A549 (cell line): ENCODE measurements at places on chromosomes 11 and 22. TPM values are rescaled to one million over a fixed set of nuclear protein-coding genes. Genes with fewer than 3 reads are reported as not detected.

- DNase-seq, result peak; percentile 45
These were observed 33.8 kb downstream of the OR2AG2 start for GRCh38 chr11:6737872-6738466.

- no peak for DNase-seq
These were observed 16.4 kb downstream of the SMARCB1 start for GRCh38 chr22:23803001-23803819.

DNA sequence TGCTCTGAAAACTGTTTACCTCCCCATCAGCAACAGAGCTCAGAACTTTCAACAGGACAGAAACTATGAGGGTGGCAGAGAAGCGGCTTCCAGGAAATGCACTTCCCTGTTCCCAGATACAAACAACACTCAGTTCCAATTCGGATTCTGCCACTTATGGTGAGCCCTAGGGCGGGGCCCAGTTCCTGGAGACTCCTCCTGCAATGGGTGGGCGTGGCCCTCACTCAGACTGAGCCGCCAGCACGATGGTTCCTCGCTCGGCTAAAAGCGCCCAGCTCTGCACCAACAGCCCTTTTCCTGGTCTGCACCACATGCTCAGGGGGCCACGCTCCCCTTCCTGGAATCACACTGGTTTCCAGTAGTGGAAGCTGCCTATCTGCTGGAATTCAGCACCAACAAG is 314.1 kb downstream of the CTTN start:
- no peak for DNase-seq

- no peak for DNase-seq
These were observed 6.5 kb downstream of the PTPMT1 start for GRCh38 chr11:47571895-47572294.

GRCh38 chr22:18965526-18966421 is 29.7 kb upstream of the PRODH start:
- no peak for DNase-seq

GRCh38 chr11:86150847-86151173 is 81.9 kb upstream of the PICALM start:
- no peak for DNase-seq

GRCh38 chr11:86671531-86672006 is 847 bp downstream of the ME3 start:
- DNase-seq, result peak; percentile 53

CARD18 gene
- polyA plus RNA-seq, result not detected in 3 replicates

FGF4 gene
- polyA plus RNA-seq, result not detected in 3 replicates

HPX gene
- 0.35 to 0.70 TPM (median 0.57 TPM) in 3 replicates for polyA plus RNA-seq

CDC42EP2 gene
- polyA plus RNA-seq, result 8.0 to 10.1 TPM (median 8.5 TPM) in 3 replicates
